Mesendoderm (in vitro differentiated cells): ENCODE measurements at places on chromosomes 12 and 14.

- no peak for DNase-seq
These were observed 77.7 kb downstream of the PPP2R5C start for GRCh38 chr14:101839236-101839635.

- DNase-seq: no peak
These were observed 36.2 kb upstream of the FERMT2 start for GRCh38 chr14:52987042-52987441.

GRCh38 chr12:128905003-128905544, 51.8 kb downstream of the GLT1D1 start:
- DNase-seq: no peak

DNA sequence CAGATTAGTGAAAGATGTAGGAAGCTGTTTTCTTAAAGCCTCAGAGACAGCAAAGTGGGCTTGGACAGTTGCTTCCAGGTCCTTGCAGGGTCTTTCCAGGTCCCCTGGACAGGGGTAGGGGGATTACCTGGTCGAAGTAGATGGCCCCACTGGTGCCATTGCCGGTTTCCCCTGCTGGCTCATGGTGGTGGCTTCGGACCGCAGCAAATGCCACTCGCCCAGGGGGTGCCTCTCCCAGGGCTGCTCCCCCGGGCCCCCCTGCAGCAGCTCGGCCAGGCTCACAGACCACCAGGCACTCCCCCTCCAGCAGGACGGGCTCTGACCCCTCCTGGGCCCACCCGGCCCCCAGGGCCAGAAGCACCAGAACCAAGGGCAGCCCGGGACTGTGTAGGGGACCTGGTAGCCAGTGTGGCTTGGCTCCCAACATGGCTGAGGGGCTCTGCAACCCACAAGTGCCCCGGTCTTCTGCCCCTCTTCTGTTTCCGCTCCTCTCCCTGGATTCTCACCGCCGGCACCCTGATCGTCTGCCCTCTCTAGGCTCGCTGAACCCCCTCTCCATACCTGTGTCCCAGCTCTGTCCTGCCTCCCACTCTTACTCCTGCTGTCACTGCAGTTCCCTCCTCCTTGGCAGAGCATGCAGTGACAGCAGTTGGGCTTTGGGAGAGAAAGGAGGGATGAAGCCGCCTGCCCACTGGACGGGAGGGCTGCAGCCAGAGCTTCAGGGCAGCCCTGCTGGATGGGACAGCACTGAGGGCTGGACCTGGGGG, 657 bp downstream of the CBLN3 start:
- DNase-seq: peak; percentile 26

DNA sequence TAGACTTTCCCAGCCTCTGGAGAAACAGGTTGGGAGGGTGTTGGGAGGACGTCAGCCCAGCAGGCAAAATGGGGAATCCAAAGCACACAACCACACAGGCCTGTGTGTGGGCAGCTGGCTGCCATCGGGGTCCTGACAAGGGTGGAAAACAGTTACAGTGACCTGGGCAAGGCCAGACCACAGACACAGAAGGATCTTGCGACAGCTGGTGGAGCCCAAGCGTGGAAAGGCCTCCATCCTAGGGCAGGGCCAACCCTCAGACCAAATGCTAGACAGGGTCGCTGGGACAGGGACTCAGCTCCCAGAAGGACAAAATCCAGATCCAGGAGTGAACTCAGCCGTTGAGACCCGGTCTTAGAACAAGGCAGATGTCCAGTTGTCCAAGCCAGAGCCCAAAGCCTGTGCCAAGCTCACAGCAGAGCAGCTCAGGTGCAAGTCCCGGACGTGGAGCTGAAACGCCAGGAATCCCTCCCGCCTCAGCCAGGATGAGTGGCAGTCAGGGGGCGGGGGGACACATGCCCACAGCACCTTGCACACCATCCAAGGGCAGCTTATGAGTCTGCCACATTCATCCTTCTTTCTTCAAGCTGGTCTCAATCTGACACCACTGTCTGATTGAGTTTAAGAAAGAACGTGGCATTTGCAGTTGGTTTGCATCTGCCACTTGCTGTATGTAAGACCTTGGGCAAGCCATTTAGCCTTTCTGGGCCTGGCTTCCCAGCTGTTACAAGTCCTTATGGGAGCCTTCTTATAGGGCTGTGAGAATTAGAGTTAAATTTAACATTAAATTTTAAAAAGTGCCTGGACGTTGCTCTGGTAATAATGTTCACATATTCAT, 37.6 kb downstream of the DEGS2 start:
- DNase-seq: no peak

GRCh38 chr12:69996241-69996640, 171.2 kb downstream of the MYRFL start:
- DNase-seq: no peak

- no peak for DNase-seq
These were observed 3.9 kb downstream of the CEBPE start for GRCh38 chr14:23115039-23115731.

DNA sequence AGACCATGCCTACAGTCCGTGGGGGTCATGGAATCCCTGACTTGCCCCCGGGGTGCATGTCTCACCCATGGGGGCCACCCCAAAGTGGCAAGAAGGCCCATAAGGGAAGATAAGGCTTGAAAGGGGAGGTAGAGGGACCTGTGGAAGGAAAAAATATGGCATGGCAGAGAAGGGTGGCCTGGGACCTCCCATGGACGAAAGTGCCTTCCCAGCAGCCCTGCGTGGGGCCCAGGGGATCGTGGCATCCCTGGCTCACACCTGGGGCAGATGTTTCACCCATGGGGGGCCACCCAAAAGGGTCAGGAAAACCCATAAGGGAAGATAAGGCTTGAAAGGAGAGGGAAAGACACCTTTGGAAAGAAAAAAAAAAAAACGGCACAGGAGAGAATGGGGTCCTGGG, 264.6 kb downstream of the ALG10 start:
- DNase-seq: no peak

DNA sequence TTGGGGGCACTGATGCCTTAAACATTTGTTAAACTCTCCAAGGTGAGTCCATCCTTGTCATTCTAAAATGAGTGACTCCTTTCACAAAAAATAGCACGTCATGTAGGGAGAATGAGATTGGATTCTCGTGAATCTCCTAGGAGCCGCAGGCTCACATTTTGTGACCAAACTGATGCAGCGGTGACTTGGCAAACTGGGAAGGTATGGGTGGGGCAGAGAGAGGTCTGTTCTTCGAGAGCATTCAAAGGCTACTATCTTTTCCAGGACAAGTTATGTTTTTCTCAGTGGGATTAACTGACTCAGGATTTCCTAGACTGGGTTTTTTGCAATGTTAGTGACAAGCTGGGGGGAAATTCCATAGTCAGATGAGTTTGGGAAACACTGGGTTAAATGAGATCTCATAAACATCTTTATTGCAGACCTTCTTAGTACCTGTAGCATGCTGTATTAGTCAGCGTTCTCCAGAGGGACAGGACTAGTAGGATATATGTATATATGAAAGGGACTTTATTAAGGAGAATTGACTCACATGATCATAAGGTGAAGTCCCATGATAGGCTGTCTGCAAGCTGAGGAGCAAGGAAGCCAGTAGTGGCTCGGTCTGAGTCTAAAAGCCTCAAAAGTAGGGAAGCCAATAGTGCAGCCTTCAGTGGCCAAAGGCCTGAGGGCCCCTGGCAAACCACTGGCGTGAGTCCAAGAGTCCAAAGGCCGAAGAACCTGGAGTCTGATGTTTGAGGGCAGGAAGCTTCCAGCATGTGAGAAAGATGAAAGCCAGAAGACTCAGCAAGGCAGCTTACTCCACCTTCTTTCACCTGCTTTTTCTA, 61.0 kb downstream of the FOXN4 start:
- DNase-seq: no peak

- DNase-seq: no peak
These were observed 22.5 kb downstream of the FBXO21 start for GRCh38 chr12:117167769-117168168.

DNA sequence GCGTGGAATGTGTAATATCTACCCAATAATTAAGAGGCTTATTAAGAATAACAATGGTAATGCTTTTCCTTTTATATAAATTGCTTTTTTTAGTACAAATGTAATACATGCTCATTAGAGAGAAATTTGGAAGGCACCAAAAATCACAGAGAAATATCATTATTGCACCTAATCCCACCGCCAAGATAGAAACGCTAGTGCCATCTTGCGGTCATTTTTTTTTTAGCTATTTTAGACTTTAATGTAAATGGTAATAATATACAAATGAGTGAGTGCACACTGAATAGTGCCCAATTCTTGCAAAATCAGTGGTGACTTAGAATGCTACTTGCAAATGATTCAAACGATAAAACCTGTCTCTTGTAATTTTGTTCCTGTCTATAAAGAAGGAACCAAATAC, 576.8 kb upstream of the TMEM132C start:
- DNase-seq: no peak

DNA sequence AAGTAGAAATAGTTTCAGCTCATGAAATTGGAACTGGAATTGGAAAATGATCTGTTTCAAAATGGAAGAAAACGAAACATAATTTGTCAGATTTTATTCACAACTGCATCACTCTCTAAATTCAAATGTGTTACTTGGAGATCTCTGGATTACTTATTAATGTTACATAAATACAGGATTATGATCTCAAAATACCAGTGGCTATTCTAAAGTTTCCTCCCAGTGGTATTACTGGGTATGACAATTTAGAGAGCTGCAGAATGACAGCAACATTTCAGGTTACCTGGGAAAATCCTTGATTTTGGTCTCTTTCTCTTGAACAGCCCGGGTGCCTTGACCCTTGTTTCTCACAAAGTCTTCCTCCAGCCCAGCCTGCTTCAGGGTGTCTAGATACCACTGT, 14.2 kb downstream of the FAM161B start:
- peak; percentile 11 for DNase-seq

DNA sequence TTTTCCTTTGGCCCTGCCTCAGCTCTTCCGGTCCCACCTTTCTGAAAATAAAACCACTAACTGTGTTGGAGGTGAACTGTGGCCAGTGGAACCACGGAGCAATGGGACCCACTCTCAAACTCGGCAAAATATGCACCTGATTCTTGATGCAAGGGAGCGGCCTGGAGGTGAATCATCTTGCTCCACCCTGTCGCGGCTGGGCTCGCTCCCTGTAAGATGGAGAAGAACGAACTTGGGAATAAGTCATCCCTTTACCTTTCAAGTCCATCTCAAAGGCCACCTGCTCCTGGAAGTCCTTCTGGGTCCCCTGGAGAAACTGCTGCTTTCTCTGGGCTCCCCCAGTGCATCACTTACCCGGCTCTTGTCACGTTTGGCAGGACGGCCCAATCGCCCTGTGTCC, 309.9 kb downstream of the BCL11B start:
- no peak for DNase-seq

DNA sequence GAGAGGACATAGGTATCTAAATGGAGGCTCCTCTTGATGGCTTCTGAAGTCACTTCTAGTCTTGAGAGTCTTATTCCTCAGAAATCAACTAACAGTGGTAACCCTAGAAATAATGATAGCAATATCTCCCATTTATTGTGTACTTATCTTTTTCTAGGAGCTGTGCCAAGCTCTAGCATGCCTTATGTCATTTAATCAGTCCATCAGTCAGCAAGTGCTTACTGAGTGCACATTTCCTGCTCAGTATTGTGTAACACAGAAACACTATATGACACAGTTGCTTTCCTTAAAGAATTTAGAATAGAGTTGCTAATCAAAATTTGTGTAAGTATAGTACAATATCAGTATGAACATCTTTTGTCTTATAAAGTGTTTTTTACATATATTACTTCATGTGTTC, 36.6 kb downstream of the KRT76 start:
- no peak for DNase-seq

- DNase-seq: no peak
These were observed 1.7 kb downstream of the FITM1 start for GRCh38 chr14:24132061-24132685.

- DNase-seq: no peak
These were observed 8.2 kb downstream of the SARNP start for GRCh38 chr12:55809274-55809673.

GRCh38 chr14:73381380-73382013, 76.8 kb downstream of the NUMB start:
- DNase-seq: no peak

DNA sequence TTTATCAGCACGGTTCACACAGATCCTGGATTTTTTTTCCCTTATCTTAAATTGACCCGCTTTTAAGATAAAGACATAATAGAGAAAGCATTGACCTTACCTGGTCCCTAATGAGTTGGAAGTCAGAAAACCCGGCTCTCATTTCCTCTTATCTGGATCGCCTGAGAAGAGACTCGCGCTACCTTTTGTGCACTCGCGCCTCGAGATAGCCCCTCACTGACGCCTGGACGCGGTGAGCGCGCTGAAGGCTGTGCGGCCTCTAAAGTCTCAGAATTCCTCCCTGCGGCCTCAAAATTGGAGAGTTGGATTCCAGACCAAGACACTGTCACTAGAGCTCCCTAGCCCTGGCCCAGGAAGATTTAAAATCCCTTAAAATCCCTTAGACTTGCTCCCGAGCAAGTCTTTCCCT, 7.0 kb downstream of the NKX2-1 start:
- DNase-seq: peak; percentile 87

- no peak for DNase-seq
These were observed 98.6 kb downstream of the TAOK3 start for GRCh38 chr12:118274066-118274465.

DNA sequence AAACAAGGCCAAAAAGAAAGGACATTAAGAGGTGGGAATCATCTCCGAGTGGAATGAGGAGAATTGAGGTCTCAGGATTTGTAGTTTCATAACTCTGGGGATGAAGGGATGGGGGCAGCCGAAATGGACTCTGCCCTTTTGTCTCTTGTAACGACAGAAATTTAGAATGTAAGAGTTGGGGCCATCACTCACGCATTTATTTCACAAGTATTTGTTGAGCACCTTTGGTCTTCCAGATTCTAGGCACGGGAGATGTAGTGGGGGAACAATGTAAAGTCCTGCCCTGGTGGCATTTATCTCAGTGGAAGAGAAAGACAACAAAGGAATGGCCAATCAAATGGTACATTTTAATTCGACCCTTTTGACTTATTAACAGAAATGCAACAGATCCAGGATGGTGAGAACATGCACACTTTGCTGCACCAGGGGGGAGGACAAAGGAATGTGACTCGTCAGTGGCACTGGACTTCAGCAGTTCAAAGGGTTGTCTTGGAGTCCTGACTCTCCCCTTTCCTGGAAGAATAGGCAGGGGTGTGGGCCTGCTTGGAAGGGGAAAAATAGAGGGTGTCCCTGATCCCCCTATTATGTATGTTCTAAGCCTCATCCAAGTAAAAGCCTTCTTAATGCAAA, 102.0 kb downstream of the TMEM30B start:
- DNase-seq: peak; percentile 23

DNA sequence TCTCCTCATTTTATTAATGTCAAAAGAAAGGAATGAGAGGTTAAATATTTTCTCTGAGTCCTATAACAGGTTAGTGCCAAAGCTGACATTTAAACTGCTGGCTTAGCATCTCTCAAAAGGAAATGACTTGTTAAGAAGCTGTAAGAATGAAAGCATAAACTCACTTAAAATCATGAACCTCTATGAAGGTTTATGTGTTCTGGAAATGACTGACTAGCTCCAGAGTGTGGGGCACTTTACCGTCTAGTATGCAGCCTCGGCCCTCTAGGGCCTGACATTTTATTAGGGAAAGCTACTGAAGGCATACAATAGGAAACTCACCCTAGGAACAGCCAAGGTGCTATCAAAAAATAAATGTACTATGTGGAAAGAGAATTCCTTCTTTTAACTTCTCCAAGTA, 35.1 kb downstream of the SPX start:
- DNase-seq: no peak
